OCI-M1 (cell line): ENCODE measurements at places on chromosomes 7 and 10.

GRCh38 chr7:127948312-127948711 is 82.9 kb downstream of the LRRC4 start:
- no peak for DNase-seq

DNA sequence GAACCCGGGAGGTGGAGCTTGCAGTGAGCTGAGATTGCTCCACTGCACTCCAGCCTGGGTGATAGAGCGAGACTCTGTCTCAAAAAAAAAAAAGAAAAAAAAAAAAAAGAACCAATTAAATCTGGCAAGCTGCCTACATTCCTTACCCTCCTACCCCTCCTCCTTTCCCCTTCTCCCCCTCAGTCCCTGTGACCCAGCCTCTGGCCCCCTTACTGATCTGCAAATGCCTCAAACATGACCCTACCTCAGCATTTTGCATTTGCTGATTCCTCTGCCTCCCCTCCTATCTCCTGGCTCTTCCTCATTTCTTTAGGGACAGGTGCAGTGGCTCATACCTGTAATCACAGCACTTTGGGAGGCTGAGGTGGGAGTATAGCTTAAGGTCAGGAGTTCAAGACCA is 19.3 kb downstream of the CDHR3 start:
- no peak for DNase-seq

DNA sequence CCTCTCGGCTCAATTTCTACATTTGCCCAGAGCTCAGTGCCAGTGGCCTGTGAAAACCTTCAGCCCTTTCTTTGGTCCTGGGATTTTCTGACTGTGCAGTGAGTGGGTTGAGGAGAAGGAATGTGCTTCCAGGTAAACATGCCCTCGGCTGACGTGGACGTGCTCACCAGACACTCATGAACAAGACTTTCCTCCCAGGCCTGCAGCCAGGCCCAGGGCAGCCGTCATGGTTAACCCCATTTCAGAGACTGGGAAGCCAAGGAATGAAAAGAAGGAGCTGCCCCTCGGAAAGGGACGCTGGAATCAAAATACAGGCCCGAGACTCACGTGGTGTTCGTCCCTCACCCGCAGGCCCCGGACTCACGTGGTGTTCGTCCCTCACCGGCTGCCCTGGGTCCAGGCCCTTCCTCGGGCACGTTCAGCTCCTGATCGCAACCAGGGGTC is 8.8 kb upstream of the CALML5 start:
- no peak for DNase-seq

- no peak for DNase-seq
These were observed 527.0 kb downstream of the NEBL start for GRCh38 chr10:20369863-20370736.

DNA sequence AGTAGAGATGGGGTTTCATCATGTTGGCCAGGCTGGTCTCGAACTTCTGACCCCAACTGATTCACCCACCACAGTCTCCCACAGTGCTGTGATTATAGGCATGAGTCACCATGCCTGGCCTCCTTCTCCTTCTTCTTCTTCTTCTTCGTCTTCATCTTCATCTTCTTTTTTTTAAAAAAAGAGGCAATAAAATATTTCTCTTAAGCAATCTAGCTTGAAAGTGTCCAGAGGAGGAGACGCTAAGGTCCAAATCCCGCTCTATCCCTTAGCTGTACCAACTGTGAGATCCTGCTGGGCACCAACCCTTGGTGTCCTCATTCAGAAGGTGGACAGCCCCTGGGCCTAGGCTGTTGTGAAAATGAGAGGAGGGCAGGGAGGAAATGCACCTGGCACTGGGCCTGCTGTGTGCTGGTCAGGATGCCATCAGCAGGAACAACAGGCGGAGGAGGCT is 13.9 kb upstream of the PSAP start:
- no peak for DNase-seq

DNA sequence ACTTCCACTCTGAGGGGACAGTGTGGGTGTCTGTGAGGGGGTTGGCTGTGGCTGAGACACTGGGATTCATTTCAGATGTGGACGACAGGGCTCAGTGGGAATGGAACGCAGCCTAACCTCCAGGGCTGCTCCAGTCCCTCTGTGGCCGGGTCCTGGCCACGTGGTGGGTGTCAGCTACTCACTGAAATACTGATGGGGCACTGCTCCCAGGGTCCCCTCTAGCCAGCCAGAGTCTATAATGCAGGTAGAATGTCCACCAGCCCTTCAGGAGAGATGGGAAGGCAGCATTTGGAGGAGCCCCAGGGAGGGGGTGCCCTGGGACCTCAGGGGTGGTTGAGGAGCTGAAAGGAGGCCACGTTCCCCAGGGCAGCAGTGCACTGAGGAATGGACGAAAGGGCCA is 87.2 kb upstream of the LANCL2 start:
- DNase-seq = no peak

- no peak for DNase-seq
These were observed 344.9 kb upstream of the MKI67 start for GRCh38 chr10:128471151-128471550.

DNA sequence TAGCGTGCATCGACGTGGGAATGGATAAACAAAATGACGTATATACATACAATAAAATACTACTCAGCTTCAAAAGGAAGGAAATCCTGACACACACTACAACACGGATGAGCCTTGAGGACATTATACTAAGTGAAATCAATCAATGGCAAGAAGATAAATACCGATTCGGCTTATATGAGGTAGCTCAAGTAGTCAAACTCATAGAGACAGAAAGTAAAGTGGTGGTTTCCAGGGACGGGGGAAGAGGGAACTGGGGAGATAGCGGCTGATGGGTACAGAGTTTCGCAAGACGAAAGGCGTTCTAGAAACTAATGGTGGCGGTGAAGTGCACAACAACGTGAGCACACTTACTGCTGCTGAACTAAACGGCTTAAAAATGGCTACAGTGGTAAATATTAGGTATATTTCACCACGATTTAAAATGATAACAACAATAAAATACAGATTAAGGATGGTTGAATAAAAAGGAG is 516.7 kb downstream of the PARD3 start:
- no peak for DNase-seq

DNA sequence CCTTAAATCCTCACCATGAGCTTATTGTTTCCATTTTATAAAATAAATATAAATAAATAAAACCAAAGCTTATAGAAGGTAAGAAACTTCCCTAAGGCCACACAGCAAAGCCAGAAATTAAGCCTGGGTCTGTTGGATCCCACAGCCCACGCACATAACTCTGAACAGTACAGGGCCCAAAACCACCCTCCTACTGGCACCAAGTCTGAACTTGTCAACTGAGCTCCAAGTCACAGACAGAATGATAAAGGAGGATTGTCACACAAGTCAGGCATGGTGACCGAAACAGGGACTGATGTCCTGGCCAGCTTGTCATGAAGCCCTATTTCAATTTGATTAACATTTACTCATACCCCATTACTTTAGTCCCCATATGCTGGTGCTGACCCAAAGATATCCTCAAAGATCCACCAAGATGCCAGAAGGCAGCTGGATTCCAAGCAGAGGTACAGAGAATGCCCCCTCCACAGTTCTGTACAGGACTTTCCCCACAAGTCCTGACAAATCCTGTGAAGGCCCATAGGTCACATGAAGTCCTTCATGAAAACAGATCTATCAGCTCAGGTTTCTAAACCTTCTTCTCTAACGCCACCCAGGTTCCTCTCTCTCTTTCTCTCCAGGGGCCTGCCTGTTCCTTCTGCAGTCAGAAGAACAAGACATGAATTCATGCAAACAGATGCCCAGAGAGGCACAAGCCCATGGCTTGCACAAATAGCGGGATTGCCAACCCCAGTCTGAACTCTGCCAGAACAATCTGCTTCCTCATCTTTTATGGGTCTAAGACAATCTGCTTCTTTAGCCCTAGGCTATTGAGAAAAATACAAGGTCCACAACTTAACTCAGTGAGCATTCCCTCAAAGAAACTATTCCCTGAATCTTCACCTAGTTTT is 60.9 kb downstream of the GLI3 start:
- DNase-seq = no peak

DNA sequence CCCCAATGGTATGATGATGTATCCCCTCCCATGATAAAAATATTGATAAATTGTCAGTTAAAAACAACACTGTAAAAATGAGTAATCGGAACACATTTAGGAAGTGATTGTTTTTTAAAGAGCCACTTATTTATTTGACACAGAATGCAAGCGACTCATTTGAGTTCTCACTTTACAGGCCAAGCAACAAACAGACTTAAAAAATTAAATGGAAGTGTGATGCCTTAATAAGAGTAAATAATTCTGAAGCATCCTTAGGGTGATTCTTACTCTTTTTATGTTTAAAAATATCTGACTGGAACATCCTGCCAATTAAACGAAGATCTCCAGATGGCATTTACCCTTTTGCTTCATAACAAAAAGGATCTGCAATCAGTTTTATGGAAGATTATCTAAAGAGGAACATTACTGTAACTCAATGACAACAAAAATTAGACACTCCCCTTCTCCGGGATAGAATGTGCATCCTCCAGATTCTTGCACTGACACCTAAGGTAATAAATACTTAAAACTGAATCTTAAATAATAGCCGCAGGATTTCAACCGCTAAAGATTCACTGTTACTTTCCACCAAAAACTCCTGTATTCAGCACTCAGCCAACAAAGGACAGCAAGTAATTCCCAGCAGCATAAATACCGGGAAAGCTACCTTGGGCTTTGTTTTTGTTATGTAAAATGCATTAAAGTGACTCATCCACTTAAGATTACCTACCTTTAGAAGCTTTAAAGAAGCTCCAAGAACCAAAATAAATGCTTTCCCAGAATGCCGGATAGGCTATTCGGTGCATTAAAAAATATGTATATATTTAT is 1.7 kb downstream of the CACNA2D1 start:
- no peak for DNase-seq

- no peak for DNase-seq
These were observed 94.9 kb upstream of the AGK start for GRCh38 chr7:141456298-141456697.
